ENCODE measurements at places on chromosomes 7 and 10.

- peak; percentile 97 for DNase-seq
These were observed 43.2 kb upstream of the FAM133B start for GRCh38 chr7:92633211-92633906.

- DNase-seq, result no peak
These were observed 71.5 kb downstream of the EVX1 start for GRCh38 chr7:27314111-27314510.

GRCh38 chr10:72080042-72080975 lies 8.0 kb downstream of the SPOCK2 start:
- DNase-seq, result no peak

- DNase-seq, result no peak
These were observed 158.9 kb upstream of the AGR3 start for GRCh38 chr7:17040716-17041115.

GRCh38 chr10:11810313-11810766 lies 12.8 kb upstream of the PROSER2 start:
- DNase-seq, result no peak

DNA sequence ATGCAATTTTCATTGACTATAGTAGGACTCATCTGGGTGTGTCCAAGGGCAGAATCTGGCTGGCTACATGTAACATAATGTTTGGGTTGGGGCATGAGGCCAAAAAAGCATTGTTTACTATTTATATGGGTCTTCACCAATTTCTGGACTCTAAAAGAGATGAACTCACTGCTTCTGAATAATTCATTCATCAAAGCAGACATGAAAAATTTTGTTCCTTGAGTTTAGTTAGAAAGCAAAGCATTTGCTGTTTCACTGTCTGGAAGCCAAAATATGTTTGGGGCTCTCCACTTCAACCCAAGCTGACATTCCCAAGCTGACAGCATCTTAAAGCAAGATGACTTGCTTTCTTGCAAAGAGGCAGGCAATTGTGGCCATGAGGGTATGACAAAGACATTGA lies 670.6 kb downstream of the SUGCT start:
- DNase-seq, result no peak

- DNase-seq, result peak; percentile 90
These were observed 3.4 kb downstream of the HIPK2 start for GRCh38 chr7:139774376-139774775.

DNA sequence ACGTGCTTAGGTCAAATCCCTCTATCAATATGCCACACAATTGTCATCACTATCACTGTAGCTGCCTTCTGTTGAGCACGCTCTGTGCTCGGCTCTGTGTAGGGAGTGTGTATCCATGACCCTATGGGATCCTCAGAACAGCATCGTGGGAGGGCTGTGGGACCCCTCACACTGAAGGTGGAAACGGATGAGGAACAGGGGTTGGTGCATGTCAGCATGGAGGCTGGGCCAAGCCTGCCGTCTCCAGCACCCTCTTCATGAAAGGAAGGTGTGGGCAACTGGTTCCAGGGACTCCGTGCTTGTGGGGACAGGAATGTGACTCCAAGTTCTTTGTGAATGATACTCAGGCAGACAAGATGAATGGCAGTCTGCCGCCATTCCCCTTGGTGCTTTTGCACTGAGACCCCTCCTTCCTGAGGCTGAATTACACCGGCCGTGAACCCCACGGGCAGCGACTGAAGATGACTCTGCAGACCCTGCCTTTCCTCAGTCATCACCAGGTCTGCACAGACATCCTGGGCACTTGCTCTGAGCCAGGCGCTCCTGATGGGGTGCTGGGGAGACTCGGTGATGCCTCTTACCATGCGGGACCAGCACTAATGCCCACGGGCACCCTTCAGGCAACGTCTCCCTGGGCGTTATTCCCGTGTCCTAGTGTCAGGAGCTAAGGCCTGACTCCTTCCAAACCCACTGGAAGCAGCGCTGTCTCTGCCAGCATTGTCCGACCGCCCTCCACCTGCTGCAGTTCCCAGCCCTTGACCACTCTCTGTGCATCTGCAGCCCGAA lies 495.2 kb downstream of the TCERG1L start:
- DNase-seq, result no peak

- DNase-seq, result no peak
These were observed 57.9 kb downstream of the MGMT start for GRCh38 chr10:129524936-129525335.

GRCh38 chr7:50268990-50269389 lies 35.5 kb upstream of the IKZF1 start:
- DNase-seq, result no peak

DNA sequence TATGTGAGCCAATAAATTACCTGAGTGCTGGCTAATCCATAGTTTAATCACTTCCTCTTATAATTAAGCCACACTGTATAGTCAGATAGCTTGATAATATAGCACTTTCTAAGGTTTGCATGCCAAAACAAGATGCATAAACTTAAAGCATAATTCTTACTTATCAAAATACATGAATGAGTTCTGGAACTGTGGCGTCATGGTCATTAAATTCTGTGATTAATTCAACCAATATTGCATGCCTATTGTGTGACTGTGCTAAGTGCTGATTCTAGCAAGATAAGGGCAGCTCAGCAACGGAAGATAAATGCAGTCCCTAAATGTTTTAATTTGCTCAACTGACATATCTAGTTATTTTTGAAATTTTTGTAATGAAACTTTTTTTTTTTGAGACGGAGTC lies 29.7 kb downstream of the HOXA1 start:
- DNase-seq, result peak; percentile 87

- no peak for DNase-seq
These were observed 101.7 kb downstream of the BMS1 start for GRCh38 chr10:42883993-42884983.

DNA sequence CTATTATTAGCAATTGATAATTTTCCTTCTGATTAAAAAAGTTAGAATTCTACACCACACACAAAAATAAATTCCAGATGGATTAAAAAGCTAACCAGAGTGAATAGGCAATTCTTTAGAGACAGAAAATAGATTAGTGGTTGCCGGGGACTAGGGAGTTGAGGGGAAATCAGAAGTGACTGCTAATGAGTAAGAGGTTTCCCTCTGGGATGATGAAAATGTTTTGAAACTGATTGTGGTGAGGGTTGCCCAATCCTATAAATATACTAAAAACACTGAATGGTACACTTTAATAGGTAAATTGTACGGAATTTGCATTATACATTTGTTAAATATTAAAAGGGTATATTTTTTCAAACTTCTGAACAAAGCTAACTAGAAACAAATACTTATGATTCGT lies 214.9 kb downstream of the GPAM start:
- no peak for DNase-seq

DNA sequence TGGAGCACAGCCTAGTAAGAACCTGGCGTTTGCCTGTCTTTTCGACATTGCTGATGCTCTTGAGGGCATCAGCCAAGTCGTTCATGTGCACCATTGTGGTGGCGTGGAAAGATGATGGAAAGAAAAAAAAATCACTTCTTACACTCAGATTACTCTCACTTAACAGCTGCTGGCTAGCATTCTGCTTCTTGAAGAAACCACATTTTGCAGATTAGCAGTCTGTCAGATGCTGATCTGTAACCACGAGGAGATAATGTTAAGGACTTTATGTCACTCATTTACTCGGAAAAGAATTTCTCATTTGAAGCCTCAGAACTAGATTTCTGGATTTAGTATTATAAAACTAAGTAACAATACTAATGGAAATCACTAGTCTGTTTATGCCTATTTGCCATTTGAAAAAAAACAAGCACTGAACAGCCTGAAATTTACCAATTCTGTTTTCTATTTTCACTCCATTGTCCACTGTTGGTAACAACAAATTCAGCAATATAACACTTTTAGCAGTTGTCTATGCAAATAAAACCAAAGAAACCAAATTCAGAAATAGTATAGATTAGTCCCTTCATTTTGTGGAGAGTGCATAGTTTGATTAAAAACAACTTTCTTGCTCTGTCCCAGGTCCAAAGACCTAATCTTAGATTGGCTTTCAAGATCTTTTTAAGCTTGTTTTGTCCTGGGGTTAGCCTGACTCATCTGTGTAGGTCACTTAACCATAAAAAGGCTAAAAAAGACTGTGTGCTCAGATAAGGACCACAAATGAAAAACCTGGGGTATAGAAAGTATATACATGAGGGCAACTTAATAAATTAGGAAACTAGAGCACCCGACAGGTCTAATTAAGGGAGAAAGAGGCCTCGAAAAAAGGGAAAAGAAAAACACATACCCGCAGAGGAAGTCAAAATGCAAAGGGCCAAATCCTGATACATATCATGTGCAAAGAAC lies 67.5 kb downstream of the NT5C2 start:
- peak; percentile 18 for DNase-seq

GRCh38 chr7:55887821-55888247 lies 578 bp downstream of the ZNF713 start:
- DNase-seq, result no peak

- no peak for DNase-seq
These were observed 305.7 kb downstream of the ELMO1 start for GRCh38 chr7:37142958-37143357.

DNA sequence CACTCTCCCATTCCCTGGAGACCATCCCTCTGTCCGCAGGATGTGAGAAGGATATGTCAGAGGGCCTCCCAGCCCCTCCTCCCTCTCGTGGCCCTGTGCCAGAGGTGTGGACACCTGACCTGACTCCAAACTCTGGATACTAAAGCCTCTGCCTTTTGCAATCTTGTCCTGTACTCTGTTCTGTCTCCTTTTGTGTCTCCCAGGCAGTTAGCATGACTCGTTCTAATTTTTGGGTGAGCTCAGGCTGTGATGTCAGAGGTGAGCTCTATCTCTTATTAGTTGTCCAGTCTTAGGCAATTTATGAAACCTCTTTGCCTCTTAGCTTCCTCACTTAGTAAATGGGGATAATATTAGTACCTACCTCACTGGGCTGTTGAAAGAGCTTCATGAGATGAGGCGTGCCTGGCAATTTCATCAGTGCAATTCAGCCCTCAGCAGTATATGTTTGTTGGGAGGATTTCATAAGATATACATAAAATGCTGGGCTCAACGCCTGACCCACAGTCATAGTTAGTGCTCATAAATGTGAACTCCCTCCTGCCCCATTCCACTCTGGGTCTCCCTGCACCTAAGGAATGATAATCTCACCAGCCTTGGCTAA lies 10.9 kb downstream of the MARVELD1 start:
- no peak for DNase-seq

- no peak for DNase-seq
These were observed 4.6 kb downstream of the FOXL3 start for GRCh38 chr7:294440-295154.

DNA sequence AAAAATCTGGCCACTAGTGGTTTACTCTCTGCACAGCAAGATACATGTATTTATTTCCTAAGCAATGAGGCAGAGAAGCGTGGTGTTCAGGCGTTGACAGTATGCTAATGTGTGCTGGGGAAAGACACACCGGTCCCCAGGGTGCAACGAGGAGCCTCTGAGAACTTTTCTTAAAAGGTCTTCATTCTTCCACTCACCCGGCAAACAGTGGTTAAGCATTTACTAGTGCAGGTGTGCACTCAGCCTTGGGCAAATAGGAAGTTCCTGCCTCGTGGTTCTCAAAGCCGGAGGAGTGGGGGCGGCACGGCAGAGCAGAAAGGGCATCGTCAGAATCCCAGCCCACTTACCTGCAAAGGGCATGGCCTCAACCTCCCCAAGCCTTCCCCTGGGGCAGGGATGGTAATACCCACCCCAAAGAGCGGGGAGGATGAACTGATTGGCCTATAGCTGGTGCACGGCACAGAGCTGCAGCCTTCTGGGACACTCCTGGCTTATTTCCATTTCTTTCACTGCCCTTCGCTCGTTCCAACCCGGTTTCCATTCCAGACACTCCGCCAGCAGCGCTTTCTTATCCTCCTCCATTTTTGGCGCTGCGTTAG lies 184.3 kb upstream of the CTBP2 start:
- no peak for DNase-seq

- DNase-seq, result peak; percentile 43
These were observed 1011.3 kb downstream of the XPNPEP1 start for GRCh38 chr10:108911814-108912541.

DNA sequence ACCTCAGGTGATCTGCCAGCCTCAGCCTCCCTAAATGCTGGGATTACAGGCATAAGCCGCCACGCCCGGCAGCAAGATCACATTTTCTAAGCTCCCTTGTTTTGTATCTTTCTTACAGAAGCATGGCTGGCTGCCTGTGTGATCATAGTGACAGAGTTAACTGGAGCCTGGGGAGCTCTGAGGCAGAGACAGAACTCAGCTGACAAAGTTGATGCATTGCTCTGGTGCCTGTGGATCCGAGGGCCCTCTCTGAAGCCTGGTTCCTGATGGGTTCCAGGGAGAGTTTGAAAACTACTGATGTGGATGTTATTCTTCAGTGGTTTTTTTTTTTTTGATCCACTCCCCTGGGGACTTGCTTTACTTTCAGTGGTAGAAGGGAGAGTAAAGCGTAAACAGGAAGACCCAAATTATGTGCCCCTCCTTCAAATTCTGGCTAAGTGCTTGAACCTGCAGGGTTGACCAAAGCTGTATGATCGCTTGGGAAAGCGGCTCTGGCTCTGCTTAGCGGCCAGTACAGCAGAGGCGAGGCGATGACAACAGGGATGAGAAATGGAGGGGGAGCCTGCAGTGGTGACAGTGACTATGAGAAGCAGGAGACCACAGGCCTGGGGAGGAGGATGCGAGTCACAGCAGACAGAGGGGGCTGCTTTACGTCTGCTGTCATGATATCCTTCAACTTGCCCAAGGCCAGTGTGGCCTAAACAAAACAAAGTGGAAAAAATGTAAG lies 6.8 kb upstream of the EFCAB10 start:
- DNase-seq, result no peak

DNA sequence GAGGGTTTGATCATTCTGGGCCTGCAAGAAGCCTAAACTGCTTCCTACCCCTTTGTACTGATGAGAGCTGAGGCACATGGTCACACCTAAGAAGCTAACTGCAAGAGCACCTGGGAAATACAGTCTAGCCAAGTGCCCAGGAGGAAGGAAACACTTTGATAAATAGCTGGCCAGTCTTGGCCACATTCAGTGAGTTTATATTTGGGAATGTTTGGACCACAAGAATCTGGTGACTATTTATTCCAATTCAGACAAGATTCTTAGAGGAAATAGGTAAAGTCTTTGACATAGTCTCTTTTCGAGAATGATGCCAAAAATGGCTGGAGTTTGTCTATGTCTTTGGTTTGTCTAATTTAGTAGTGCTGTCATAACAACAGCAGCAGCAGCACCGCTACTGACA lies 213.6 kb downstream of the KIF20B start:
- no peak for DNase-seq

GRCh38 chr7:29126804-29127203 lies 19.5 kb downstream of the CPVL start:
- DNase-seq, result no peak

GRCh38 chr10:132813560-132814468 lies 27.9 kb upstream of the NKX6-2 start:
- DNase-seq, result no peak

GRCh38 chr7:142602183-142602582 lies 147.1 kb upstream of the PRSS1 start:
- no peak for DNase-seq

GRCh38 chr7:84474436-84474835 lies 279.8 kb upstream of the SEMA3A start:
- no peak for DNase-seq

- DNase-seq, result no peak
These were observed 6.5 kb downstream of the FKBP14 start for GRCh38 chr7:30019960-30020359.

Data from RCC 7860 (cell line).